ENCODE measurements at places on chromosomes 7 and 10.
A peak's percentile ranks its signal among the peaks of the same experiment; 100 is the strongest.

DNA sequence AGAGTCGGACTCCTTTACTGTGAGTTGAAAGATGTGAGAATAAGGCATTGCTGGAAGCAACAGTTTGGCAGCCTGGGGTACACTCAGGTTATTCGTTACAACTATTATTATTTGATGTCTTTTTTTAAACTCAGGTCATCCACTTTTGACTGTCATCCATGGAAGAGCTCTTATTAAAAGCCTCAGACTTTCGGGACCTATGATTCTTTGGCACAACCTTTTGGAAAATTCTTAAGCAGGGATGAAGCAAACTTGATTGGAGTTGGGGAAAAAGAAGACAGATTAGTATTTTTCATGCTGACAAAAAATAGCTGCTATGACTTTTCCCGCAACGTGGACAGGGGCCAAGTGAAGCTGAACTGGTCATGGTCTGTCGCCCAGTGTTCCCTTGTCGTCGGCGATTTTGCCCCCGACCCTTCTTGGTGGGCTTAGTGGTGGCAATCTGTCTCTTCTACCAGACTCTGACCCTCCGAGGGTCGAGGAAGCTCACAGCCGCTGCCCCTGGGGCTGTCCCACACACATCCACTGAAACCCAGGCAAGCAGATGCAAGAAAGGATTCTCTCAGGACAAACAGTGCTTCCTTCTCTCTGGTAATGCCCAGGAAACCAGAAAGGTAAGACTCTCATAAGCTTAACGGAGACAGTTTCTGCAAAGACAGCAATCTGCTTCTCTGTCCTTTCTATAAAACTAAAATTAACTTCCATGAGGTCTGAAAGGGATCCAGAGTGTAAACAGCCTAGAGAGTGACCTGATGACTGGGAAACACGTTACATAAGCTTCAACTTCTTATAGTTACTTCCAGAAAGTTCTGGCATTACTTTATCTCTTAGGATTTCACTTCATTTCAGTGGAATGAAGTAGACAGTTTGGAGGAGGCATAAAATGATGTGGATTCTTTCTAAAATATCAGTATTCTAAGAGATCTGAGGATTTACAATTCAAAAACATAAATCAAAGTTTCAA is 1.0 kb downstream of the CPED1 start:
- no peak for DNase-seq

GRCh38 chr10:130808243-130808642 is 503.3 kb downstream of the TCERG1L start:
- DNase-seq: no peak

DNA sequence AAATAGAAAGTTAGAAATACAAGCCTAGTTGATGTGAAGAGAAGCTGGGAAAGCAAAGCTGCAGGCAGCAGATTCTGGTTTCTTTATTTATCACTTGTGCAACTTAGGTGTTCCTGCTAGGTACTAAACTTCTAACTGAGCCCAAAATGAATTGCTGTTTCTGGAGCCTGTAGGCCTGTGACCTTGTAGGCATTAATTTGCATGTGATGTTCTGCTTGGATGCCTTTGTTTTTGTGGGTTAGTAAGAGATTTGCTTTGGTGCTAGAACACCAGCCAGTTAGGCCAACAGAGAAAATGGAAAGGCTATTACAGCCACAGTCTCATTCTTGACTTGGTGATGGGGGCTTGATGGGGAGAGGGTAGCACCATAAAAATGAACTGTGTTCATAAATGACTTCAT is 370.7 kb downstream of the PPP1R3A start:
- no peak for DNase-seq

DNA sequence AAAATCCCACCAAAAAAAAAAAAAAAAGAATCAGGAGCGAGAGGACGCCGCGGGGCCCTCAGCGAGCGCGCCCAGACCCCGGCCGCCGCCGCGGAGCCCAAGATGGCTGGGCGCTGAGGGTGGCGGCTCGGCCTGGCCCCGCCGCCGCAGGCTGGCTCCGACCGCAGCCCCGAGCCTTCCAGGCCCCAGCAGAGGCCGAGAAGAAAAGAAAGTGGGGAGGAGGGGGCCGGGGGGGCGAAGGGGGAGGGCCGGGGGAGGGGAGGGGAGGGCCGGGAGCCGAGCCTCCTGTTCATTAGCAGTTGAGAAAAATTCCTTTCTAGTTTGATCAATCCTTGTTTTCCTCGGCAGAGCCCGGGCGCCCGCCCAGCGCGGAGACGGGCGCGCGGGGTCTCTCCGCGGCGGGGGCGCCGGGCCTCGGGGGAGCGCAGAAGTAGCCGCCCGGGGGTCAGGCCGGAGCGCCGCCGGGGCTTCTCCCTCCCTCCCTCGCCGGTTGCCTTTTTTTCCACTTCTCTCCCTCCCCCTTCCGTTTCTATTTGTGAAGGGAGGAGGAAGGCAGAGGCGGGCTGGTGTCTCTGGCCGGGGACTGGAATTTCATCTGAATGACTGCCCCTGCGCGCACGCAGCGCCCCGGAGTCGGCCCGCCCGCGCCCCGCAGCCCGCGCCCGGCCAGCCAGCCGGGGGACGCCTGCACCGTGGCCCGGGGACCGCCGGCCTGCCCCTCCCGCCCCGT is 778 bp upstream of the TRIM8 start:
- DNase-seq: peak; percentile 35

DNA sequence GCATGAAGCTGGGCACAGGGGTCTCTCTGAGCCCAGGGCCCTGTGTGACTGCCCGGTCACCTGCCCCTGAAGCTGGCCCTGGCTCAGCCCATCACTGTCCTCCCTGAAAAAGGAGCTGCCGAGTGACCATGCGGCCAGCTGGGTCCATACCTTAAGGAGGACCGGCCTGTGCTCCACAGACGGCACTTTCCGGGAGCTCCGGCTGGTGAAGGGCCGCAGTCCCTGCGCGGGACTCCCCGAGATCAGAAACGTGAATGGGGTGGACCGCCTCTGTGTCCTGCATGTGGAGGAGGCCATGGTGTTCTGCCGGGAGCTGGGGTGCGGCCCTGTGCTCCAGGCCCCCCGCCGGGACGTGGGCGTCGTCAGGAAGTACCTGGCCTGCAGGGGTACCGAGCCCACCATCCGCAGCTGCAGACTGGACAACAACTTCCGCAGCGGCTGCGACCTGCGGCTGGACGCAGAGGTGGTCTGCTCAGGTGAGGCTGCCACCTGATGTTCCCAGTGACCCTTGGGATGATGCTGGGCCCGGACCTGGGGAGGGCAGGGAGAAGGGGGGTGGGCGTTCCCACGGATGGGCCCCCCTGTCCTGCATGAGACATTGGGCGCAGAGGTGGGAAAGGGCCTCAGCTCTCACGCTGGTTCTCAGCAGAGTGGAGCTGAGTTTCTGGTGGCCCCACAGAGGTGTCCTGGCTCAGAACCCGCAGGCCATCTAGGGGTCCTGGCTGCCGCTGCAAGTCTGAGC is 3.5 kb downstream of the SCART1 start:
- no peak for DNase-seq

GRCh38 chr10:127576051-127576450 is 26.9 kb downstream of the NPS start:
- no peak for DNase-seq

- DNase-seq: peak; percentile 78
Measured at GRCh38 chr7:140902303-140902953, 22.3 kb downstream of the BRAF start.

DNA sequence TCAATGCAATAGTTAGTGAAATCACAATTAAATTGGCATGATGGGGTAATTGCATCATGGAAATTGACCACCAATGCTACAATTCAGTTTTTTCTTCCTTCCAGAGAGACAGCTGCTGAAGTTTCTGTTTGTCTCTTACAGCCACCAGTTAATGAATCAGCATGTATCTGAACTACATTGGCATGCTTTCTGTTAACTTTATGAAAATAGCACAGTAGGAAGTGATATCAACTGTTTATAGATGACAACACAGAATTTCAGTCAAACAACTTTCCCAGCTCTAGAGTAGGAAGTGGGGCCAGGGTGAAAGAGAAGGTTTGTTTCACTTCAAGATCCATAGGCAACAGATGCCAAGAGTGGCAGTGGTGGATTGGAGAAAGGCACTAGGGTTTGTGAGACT is 339.6 kb upstream of the VWC2 start:
- DNase-seq: no peak

DNA sequence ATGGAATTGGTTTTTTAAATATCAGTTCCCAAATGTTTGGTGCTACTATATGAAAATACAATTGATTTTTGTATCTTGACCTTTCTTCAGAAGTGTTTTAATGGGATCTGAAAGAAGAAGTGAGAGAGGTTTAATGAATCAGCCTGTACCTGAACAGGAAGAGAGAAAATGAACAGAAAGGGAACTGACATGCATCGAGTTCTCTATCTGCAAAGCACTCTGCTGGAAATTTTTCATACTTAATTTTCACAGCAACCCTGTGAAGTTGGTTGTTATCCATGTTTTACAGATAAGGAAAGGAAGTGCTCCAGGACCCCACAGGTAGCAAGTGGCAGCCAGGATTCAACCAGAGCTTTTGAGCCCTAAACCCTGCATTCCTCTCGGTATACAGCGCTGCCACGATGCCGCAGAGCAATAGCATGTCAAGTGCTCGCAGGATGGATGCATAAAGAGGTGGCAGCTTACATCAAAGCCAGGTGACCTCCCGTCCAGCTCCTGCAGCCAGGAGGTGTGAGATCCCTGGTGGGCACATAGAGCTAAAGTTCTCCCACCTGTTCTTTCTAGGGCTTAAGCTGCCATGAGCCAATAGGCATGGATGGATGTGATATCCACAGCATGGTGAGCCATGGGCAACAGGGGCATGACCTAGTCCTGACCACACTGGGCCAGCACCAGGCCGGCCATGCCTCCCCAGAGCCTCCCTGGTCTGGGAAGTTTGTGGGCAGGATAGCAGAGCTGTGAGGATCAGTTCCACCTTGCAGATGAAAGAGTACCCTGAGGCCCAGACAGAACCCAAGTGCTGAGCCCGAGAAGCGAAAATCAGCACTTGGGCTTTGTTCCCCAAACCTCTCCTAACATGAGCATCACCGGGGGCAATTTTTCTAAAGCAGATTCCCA is 57.2 kb downstream of the CALML3 start:
- no peak for DNase-seq

- DNase-seq: no peak
Measured at GRCh38 chr10:76257816-76258215, 826.4 kb downstream of the LRMDA start.

GRCh38 chr7:117188376-117188775 is 134.5 kb downstream of the WNT2 start:
- no peak for DNase-seq

GRCh38 chr10:128026615-128027300 is 99.5 kb downstream of the MKI67 start:
- DNase-seq: no peak

GRCh38 chr7:45684910-45685618 is 110.9 kb downstream of the ADCY1 start:
- no peak for DNase-seq

GRCh38 chr7:51255536-51256208 is 60.9 kb downstream of the COBL start:
- DNase-seq: no peak

DNA sequence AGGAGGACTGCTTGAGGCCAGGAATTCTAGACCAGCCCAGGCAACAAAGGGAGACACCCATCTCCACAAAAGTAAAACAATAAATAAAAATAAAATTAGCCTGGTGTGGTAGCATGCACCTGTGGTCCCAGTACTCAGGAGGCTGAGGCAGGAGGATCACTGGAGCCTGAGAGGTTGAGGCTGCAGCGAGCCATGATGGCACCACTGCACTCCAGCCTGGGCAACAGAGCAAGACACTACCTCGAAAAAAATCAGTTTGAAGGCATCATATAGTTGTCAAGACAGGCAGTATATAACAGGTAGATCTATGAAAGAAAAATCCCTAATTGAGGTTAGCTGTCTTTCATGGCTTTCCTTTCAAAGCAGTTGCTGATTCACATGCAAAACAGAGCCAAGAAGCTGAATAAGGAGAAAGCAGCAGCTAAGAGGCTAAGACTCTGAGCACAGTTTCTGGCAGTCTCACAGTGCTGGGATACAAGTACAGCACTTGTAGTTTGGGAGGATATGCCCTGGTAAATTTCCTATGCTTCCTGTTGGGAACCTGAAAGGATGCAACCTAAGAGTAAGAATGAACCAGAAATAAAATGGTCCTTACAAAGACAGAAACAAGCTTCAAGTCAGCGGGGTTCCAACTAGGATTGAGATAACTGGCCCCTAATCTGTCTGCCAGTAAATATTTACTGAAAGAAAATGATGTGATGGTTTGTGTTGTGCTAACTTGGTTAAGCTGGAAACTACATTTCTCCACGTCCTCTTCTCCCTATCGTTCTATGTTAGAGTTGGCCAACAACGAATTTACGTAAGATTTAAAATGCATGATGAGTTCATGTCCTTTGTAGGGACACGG is 368.5 kb upstream of the HPS1 start:
- no peak for DNase-seq
